ENCODE measurements at places on chromosomes 2 and 18. TPM values are rescaled to one million over a fixed set of nuclear protein-coding genes. Genes with fewer than 3 reads are reported as not detected.

Gene PIGN
- total RNA-seq = 25.9 TPM

GRCh38 chr2:129074298-129074920 is 755.7 kb upstream of the HS6ST1 start:
- no peak for DNase-seq

DNA sequence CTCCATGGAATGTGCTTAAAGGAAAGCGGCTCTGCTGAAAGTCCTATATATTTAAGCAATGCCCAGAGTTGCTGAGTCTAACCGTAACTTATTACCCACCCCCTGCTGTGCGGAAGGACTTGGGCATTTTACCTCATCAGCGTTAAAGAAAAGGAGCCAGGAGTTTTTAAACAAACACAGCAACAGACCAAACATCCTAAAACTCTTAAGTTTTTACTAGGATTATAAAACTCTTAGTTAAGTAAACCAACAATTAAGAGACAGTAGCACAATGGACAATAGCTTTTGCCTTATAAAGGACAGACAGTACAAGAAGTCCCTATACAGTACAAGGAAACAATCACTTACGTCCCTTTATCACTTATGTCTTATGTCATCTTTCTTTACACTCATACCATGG is 90.2 kb downstream of the ZNF521 start:
- no peak for DNase-seq

DNA sequence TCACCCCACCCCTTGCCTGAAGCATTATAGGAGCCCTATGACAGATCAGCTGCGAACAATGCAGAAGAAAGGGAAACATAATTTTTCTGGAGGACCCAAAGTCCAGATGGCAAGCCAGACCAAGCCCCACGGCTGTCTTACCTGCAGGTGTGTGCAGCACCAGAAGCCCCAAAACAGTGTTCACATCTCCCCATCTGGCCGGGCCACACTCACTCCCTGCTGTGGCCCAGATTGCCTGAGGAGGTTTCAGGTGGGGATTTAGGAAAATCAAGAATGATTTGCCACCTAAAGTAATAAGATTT is 11.7 kb upstream of the STK17B start:
- DNase-seq = no peak

GRCh38 chr2:75480971-75481836 is 79.5 kb downstream of the EVA1A start:
- no peak for DNase-seq

DNA sequence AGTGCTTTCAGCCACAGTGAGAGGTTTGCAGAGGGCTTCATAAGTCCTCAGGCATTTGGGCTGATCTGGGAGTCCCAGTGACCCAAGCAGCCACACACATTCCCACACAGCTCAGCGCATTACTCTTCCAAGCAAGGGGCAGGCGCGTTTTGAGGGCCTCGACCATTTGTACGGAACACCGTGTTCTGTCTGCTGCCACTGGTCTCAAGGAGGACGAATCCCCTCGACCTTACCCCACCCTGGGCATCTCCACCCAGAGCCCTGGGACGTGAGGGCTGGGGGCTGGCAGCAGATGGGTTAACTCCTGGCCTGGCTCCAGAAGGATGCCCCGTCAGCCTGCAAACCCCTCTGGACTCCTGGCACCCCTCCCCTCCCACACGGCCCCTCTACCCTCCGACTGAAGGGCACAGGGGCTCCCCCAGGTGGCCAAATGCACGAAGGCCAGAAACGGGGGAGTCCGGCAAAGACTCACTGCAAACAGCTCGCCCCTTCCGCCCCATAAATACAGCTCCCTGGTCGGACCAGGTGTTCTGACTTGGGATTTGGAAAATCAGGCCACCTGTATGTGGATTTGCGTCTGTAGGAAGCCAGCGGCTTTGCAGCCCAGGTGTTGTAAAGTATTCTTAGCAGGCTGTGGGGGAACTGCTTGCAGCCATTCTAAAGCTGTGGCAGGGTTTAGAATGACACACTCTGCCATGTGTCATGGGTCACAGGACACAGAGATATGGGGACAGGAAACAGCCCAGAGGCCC is 33.6 kb upstream of the PTMA start:
- DNase-seq = peak; percentile 69

- no peak for DNase-seq
Observed at GRCh38 chr2:236205867-236206645, 37.9 kb upstream of the GBX2 start.

- no peak for DNase-seq
Observed at GRCh38 chr2:229344151-229344551, 73.1 kb upstream of the PID1 start.

Gene GAL3ST2
- 1.8 TPM for total RNA-seq

Gene IL1F10
- not detected for total RNA-seq

GRCh38 chr2:217195658-217196446 is 336.0 kb upstream of the TNP1 start:
- no peak for DNase-seq

DNA sequence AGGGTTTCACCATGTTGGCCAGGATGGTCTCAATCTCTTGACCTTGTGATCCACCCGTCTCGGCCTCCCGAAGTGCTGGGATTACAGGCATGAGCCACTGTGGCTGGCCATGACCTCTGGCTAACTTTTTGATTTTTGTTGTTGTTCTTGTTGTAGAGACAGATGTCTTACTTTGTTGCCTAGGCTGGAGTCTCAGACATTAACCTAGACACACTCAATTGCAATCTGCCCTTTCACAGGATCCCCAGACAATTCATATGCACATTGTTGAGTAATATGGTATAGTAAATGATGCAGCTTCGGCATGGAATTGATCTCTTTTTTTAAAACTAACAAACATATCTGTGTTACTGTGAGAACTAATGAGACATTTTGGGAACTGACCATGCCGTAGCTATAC is 130.5 kb upstream of the CCDC195 start:
- DNase-seq = no peak

DNA sequence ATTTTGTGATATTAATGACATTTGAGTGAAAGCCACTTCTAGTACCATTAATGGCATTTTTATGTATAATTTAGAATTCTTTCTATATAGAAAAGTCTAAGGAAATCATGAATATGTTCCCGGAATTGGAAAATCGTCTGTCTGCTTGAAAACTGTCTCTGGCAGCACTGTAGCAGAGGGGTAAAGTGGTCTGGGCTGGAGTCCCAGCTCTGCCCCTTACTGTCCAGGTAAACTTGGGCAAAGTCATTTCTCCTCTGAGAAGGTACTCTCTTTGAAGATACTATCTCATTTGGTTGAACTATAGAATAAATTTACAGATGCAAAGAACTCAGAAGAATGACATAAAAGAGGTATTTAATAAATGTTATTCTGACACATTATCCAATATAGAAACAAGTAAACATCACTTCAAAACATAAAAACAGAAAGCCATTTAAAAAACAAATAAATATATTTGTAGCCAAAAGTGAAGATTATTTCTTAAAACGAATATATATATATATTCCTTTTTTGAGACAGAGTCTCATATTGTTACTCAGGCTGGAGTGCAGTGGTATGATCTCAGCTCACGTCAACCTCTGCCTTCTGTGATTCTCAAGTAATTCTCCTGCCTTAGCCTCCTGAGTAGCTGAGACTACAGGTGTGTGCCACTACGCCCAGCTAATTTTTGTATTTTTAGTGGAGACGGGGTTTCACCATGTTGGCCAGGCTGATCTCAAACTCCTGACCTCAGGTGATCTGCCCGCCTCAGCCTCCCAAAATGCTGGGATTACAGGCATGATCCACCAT is 149.8 kb upstream of the ITGA4 start:
- no peak for DNase-seq

GRCh38 chr2:64501946-64502345 is 22.2 kb upstream of the AFTPH start:
- no peak for DNase-seq

DNA sequence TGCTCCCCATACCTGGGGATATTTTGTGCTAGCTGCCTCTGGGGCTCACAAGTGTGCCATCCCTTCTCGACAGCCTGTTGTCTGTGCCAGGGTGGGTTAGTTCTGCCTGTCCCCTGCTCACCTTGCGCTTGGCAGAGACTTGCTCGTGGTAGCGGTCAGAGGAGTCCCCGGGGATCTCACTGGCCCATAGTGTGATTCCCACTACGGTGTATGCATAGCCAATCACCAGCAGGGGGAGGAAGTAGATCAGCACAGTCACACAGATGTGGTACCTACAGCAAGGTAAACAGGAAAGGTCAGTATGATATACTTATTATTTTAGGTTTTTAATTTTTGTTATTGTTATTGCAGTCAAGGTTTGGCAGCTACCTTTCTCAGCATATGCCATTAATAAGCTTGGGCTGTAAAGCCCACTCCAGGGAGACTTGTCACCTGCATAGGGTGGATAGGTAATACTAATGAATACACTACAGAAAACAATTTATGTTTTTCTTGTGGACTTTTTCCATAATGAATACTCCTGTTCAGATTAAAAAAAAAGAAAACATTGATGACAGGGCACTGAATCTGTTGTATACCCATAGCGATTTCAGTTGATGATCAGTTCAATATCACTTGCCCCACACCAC is 95.2 kb downstream of the POLE4 start:
- DNase-seq = no peak

DNA sequence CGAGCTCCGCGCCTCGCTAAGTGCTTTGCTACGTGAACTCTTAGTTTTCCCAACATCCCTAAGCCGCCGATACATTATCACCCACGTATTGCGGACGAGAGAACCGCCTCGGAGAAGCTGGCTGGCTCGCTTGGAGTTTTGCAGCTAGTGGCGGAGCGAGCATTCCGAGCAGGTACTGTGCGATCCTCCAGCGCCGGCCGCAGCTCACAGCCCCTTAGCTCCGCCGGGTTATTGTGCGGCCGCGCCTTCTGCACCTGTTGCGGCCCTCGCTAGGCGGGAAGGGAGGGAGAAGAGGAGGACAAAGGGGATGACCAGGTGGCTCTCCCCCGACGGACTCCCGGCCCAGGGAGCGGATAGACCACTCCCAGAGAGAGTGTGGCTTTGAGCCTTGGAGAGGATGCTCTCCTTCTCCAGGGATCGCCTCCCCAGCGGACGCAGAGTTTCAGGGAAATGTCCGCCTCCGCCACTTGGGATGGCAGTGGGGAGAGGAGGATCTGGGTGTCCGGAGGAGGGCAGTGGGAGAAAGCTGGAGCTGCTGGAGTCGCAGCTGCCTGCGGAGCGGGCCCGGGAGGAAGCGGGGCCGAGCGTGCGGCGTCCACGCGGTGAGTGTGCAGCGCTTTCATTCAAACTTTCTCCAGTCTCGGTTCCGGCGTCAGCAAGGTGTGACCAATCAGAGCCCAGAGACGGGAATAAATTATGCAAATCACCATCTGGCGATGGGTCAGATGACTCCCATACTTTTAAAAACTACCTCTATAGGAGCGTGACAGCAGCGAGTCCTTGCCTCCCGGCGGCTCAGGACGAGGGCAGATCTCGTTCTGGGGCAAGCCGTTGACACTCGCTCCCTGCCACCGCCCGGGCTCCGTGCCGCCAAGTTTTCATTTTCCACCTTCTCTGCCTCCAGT is at the start of gene LIPG:
Gene LIPG, plus strand, starts transcription at position 769 of the 905 bp plus-strand sequence. CDS start 252 bp downstream, outside the sequence.
- DNase-seq = peak; percentile 55

Gene COX7A2L
- total RNA-seq = 446 TPM

Gene GALNT13
- total RNA-seq = 11.8 TPM

DNA sequence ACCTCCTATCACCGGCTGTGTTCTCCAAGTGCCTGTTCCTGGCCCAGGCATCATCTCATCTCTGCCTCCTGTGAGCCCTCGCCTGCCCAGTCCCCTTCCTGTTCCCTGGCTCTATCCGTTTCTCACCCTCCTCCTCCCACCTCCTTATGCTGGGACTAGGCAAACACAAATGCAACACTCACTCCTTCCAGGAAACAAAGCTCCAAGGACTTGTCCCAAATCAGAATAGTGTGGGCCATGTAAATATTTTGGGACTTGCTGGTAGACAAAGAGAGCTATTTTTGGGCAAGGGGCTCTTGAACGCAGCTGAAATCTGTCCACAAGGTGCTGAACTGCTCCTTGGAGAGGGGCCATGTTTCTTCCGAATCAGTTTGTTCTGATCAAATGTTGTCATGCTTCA is 25.3 kb downstream of the MBP start:
- no peak for DNase-seq

DNA sequence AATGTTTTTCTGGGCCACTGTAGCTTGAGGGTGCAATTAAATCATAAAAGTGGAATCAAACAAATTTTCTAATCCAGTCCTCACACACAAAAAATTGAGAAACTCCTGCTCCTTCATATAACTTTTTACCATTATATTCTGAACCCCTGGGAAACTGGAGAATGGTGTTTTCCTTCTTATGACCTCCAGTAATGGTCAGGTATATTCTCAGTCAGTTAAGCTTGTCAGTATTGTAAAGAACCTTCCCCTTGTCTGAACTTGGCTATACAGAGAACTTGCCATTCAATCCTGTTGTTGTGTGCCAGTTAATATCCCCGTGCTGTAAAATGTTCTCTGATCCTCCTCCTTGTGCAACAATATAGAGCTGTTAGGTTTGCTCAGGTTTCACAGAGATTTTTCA is 39.5 kb downstream of the ZNF804A start:
- no peak for DNase-seq

DNA sequence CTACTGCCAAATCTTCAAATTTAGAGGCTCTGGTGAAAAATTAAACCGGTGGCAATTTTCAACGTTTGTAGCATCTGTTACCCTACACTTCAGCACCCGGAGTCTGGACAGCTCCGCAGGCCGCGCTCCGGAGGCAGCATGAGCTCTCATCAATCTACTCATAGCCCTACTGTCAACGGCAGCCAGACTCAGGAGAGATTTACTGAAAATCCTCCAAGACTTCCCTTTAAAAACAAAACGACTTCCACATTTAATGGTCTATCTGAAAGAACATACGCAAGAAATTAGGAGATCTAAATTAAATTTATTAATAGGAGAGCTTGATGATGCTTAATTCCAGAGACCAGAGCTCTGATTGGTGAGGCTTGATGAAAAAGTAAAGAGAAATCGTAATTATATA is 970 bp upstream of the ADCYAP1 start:
- peak; percentile 50 for DNase-seq

DNA sequence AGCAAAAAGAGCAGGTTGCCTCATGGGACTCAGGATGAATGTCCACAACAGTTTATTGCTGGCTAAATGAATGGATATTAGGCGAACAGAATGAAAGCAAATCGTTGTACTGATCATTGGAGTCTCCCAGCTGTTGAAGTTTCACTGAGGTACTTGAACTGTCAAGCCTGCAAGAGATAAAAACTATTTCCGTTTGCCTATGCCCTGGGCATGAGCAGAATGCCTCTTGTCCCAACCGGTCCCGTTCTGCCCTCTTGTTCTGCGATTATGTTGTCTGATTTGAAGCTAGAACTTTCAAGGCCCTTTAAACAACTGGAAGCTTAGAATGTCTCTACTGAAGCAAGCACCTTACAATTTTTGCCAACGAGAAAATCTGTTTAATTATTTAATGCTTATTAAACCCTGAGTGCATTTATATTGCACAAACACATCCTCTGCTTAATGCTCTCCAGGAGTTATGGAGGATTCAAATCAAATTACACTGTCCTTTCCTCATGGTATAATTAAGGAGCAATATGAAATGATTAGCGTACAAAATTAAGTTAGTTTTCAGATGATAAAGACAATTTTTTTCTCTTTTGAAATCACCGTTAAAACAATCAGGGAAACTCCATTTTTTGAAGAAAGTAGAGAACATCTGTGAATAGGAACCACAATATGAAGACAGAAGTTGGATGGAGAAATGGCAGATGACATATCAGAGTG is 17.7 kb downstream of the QPCT start:
- DNase-seq = no peak
